Activated CD4-positive, alpha-beta T cell treated with anti-CD3 and anti-CD28 coated beads, Interleukin-2, amount 50 U/mL, for 16 hours (primary cell): ENCODE measurements at places on chromosomes 3 and 15.

GRCh38 chr3:55352668-55353067 lies 134.4 kb downstream of the WNT5A start:
- no peak for DNase-seq

GRCh38 chr15:62658498-62658897 lies 384.0 kb upstream of the TPM1 start:
- DNase-seq, result peak; percentile 62

- DNase-seq, result no peak
Observed at GRCh38 chr3:63855333-63855940, 8.2 kb downstream of the THOC7 start.

DNA sequence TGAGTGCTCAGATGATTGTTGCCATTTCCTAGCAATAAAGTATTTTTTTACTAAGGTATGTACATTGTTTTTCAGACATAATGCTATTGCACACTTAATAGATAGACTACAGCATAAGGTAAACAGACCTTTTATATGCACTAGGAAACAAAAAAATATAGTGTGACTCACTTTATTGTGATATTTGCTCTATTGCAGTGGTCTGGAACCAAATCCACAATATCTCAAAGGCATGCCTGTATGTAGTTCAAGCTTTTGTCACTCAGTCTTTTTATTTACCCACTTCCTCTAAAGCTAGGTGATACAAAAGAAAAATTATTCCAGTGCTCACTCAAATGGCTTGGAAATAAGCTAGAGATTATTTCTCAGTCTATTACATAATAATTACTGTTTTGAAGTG lies 209.9 kb upstream of the VEPH1 start:
- DNase-seq, result no peak

GRCh38 chr15:25437777-25438600 lies 835 bp downstream of the UBE3A start:
- DNase-seq, result peak; percentile 63

DNA sequence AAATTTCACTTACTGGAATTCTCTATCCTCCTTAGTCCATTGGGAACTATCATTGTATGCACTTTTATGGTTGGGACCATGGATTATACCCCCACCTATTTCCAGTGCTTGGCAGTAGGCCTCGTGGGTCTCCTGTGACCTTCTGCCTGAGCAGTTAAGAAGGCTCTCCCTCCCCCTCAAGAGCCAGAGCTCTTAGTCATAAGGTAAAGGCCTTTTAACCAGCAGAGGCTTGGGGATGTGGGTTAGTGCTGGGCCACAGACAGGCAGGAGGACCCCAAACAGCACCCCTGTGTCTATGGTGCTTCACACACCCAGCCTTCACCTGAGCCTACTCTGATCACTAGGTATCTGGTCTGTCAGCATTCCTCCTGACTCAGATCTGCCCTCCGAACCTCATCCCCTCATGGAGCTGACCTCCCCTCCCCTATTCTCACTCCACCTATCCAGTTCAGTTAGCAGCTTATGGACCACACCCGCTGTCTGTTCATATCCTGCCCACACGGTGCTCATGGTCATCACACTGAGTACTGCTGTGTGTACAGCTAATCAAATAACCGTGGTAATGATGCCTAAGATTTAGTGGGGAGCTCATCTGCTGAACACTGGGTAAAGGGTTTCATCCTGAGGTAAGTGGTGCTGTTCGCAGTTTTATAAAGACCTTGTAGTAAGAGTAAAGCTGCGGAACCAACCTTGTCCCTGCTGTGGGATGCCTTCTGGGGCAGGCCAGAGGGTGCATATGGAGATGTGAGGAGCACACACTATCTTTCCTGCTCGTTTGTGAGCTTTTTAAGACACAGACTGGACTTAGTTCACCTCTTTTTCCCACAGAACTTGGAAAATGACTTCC lies 40.9 kb downstream of the KLHL18 start:
- no peak for DNase-seq

DNA sequence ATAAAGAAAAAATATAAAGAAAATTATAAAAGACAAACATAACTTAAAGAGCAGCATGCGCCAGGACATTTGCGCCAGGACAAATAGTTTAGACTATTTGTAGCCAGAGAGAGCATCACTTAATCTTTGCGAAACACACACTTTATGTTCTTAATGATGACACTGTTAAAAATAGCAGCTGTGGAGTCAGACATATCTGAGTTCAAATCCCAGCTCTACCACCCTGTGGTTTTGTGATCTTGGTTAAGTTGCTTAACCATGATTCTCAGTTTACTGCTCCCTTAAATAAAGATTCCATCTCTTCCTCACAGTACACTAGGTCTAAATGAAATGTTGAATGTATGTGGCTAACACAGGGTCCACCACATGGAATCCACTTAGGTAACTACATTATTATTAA lies 31.4 kb downstream of the KCNMB2 start:
- no peak for DNase-seq

GRCh38 chr3:46642971-46643370 lies 30.6 kb downstream of the FAM240A start:
- no peak for DNase-seq

DNA sequence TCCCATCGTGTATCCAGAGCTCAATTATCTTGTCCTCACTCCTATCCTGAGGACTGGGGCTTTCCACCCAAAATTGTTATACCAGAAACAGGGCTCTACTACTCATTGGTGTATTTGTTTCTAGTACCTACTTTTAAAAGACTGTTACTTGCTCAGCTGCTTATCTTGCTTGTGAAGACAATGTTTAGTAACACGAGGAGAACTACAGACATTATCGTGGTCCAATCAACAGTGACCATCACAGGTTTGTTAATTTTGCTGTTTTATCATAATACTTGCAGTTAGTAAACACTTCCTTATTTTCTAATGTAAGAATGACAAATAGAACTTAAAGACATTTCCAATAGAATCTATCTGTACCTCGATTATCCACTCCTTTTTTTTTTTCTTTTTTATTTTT lies 13.5 kb downstream of the LRCH3 start:
- no peak for DNase-seq

DNA sequence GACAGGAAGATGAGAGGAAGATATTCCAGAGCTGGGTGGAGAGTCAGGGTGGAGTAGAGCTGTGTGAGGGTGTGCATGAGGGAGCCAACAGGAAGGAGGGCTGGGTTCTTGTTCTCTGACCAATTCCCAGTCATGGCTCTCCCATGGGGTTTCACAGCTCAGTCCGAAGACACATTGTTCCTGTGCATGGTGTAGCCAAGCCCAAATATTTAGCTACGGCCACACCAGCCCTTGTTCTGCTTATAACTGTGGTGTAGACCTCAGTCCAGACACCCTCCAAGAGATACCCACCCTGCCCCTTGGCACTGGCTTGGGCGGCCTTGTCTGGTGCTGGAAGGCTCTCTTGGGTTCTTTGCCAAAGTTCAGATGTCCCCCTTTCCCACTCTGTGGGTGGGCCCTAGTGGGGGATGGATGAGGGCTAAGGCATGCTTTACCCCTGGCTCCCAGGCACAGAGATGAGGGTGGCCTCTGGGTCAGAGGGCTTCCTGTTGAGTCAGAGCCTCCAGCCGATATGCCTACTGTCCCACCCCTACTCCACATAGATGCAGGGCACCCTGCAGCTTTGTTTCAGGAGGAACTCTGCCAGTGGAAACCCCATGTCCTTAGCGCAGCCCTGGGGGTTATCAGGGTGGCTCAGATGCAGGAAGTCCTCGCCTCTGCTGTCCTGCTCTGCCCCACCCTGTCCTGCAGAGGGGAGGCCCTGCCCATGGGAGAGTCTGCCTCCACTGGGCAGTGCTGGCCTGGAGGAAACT lies 271.2 kb upstream of the CTDSPL start:
- DNase-seq, result no peak

GRCh38 chr3:14471016-14471415 lies 68.6 kb downstream of the SLC6A6 start:
- no peak for DNase-seq
